Hepatic stellate cell (primary cell): ENCODE measurements at places on chromosomes 12 and 14.

DNA sequence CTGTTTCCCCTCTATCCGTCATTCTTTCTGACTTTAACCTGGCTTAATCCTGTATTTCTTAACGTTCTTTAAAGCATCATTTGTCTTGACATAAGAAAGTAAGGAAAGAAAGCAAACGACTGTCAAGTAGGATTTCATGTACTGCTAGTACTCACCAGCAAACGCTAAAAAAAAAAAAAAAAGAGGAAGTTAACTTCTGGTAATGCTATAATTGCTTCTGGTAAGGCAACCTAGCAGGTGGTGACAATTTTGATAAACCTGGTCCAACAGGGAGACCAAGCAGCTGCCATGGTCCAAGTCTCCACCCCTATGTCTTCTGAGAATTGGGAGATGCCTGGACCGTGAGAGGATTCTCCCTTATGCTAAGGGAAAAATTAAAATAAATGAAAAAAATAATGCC is 306.6 kb downstream of the DAD1 start:
- no peak for DNase-seq

GRCh38 chr14:64417055-64417770 is 29.1 kb downstream of the MTHFD1 start:
- peak; percentile 40 for DNase-seq

- no peak for DNase-seq
These were observed 120.1 kb downstream of the ZFP36L1 start for GRCh38 chr14:68672609-68673285.

DNA sequence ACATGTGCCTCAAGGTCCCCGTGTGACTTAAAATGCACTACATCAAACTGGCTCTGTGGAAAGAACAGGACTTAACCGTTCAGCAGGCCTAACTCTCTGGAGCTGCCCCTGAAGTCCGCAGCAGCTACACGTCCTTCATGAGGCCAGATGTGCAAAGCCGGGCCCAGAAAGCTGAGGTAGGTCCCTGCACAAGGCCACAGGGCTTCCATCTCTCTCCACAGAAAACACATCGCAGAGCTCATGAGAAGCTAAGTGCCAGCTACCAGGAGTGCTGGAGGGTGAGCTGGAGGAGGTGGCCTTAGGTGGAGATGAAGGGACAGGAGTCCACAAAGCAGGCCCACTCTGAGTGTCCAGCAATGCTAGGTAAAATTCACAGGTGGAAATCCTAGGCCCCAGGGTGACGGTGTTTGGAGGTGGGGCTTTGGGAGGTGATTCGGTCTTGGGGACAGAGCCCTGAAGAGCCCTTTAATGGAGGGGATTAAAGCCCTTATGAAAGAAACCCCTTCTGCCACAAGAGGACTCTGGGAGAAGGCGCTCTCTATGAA is 52.4 kb downstream of the VCPKMT start:
- DNase-seq: no peak

DNA sequence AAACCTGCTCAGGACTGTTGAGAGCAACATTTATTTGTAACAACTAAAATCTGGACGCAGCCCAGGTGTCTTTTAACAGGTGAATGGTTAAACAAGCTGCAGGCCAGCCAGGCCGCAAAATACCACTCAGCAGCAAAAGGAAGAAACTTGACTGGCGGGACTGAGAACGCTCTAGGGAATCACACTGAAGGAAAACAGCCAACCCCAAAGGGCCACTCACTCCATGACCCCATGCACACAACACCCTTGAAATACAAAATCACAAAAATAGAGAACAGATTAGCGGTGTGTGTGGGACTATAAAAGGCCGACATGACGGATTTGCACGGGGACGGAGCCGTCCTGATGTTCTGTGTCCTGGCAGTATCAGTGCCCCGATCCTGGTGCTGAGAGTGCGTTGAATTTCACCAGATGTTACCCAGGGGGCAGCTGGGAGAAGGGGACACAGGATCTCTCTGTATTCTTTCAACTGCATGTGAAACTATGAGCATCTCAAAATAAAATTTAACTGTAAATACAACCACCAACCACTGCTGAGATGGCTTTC is 23.0 kb downstream of the VPS37B start:
- no peak for DNase-seq

- no peak for DNase-seq
These were observed 16.5 kb downstream of the SELPLG start for GRCh38 chr12:108616941-108617858.

DNA sequence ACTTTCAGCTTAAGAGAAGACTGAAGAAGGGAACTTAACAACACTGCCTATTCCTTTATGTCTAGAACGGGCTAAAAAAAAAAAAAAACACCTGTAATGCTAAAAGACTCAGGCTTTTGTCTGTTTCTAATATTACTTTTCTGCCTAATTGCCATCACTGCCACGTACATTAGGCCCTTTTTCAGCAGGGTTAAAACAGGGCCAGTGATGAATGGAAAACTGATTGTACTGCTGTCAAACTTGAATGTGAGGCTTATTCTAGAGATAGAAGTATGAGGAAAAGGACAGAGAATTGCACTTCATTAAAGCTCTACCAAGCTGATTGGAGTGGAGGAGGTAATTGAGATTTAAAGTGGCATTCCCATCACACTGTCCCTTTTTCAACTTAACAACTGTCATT is 535.8 kb downstream of the PRKD1 start:
- DNase-seq: no peak

DNA sequence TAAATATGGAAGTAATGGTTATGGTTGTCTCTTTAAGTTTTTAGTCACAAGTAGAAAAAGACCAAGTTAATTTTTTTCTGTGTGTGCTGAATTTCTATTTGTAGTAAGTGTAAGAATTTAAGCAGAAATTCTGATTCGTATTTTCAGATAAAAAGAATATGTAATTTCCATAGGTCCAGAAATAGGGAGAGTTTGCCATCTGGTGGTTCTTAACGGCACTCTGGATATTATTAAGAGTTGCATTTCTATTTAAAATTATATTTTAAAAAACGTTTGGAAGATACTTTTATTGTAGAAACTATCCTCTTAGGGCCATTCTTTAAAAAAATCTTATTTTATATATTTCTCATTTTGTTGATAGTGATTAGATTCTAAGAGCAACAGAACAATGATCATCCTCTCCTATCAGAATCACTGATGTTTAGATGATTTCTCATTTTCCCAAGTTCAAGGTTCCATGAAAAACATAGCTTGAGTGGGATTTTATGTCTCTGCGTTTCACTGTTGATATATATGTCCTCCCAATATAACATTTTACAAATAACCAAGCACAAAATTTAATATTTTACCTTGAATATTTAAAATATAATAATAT is 88.3 kb downstream of the LRRK2 start:
- no peak for DNase-seq

DNA sequence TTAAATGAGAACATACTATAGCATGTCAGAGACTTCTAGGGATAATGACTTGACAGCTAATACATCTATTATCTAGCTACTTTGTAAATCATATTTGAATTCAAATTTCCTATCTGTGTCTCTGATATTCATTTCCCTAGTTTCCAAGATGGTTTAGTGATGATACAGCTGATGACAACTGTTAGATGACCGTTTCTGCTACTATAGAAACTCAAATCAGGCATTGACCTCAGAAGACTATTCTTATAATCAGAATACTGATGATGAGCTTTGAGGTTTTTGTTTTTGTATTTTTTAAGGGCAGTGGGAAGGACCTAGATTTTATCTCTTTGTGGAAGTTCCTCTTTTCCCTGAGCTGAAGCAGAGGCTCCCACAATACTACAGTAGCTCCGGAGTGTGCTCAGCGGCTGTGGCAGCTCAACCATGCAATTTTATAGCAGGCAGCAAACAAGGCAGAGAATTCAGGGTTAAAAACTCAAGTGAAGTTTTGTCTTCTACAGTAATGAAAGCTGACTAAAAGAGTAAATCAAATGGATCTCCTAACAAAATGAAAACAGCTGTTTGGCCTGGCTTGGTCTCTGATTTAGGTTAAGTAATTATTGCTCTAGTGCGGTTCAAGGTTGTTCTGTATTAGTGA is 145.1 kb downstream of the SLC25A21 start:
- DNase-seq: no peak

DNA sequence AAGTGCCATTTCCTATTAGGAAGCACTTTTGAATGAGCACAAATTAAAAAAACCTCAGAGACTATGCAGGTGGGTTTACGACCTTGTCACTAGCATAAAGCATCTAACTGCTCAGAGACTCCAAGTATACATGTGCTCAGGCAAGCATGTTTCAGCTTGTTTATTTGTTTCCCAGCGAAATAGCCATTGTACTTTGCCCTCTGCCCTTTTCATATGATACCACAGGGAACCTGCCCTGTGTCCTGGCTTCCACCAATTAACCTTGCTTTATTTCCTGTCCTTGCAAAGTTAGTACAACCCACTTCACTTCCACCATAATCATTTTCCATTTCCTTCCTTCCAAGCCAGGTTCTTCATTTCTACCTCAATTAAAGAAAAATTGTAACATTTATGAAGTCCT is 194.9 kb downstream of the DUSP6 start:
- DNase-seq: no peak

DNA sequence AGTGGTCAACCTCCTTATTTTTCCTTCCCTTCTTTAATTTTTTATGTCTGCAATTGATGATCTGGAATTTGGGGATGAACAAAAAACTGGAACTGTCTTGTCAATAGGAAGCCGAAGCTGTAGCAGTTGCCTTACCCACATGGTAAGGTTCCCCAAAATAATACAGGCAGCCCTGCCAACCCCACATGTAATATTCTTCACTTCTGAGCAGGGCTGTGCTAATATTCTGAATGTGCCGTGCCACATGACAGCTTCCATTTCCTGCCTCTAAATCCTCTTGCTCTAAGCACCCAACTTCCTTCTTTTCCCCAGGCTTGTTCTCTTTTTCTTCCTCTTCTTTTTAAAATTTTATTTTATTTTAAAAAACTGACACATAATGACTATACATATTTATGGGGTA is 39.6 kb downstream of the GPATCH2L start:
- no peak for DNase-seq

- no peak for DNase-seq
These were observed 8.0 kb downstream of the CCDC59 start for GRCh38 chr12:82350161-82350560.

DNA sequence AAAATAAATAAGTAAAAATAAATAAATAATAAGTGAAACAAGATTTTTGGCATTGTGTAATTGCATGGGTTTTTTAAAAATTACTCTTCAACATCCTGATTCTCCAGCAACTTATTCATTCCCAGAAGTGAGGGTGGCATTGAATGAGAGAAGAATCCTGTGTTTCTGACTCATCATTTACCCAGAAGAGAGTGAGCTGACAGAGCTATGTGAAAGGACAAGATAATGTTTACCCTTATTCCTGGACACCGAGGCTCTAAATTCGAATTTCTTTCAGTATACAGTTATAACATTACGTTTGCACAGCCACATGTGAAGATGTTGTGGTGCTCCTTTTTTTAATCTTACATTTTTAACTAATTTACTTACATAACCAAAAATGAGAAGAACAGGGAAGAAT is 36.4 kb downstream of the BBS10 start:
- no peak for DNase-seq

DNA sequence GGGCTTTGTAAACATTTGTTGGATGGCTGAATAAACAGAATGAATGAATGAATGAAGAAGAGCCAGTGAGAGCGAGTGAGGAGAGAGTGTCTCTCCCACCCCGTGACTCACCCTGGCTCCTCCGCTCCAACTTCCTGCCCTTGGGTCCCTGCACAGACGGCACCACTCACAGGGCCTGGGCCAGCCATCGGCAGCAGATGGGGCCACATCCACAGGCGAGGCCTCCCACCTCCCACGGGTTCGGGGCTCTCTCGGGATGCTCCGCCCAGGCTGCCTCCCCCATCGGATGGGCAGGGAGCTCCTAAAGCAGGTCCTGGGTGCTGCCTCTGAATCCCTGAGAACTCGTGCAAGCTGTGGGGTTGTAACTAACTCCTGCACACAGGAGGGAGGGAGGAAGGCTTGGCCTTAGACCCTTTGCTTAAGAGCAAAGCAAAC is 41.3 kb downstream of the CCNK start:
- DNase-seq: peak; percentile 85

- peak; percentile 91 for DNase-seq
These were observed at the start of the genes ERH and SLC39A9 for GRCh38 chr14:69398053-69398817. Gene ERH, minus strand, starts transcription at chr14:69398299. Its CDS starts 66 bp downstream, at chr14:69398233. Gene SLC39A9, plus strand, starts transcription at chr14:69398692. Its CDS starts 678 bp downstream, at chr14:69399370.

DNA sequence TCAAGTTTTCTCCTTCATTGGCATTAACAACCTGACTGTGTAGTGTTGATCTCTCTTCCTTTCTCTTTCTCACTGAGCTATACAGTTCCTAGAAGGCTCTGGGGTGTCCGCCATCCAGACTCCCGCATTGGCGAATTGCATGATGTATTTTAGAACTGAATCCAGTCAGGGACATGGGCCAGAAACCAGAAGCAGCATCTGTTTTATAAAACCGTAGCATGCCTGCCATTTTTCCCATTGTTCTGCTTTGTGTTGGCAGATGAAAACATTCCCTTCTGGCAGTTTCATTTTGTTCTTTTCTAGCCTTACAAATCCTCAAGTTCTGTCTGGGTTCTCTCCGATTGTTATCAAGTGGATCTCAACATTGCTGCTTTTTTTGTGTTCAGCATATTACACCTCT is 268.3 kb upstream of the SEL1L start:
- DNase-seq: no peak

DNA sequence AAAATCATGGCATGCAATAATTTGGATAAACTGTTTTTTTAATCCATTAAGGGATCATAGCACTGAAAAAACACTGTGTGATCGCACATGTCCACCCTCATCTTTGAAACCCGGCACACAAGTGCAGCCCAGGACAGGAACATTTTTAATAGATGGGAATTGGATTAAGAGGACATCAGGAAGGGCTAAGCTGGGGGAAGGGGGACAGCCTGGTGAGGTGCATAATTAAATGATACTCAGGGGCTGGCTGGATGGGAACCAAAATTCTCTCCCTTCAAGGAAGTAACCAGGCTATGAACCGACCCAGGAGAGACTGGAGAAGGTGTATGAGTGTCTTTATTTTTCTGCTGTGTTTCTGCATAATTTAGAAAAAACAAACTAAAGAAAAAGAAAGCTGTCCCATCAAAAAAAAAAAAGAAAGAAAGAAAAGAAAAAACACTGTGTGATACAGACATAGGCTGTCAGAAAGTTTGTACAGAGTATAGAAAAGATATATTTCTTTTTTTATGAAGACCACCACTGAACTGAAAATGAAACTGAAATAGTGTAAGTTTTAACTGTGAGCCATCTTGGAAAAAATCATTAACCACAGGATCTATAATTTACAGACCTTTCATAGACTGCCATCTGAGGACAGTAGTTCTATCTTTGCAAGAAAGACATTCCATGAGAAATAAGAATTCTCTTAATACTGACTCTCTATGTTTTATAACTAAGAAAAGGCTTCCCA is 75.1 kb upstream of the SLC38A4 start:
- no peak for DNase-seq

GRCh38 chr12:93603762-93604161 is 31.3 kb downstream of the SOCS2 start:
- no peak for DNase-seq

DNA sequence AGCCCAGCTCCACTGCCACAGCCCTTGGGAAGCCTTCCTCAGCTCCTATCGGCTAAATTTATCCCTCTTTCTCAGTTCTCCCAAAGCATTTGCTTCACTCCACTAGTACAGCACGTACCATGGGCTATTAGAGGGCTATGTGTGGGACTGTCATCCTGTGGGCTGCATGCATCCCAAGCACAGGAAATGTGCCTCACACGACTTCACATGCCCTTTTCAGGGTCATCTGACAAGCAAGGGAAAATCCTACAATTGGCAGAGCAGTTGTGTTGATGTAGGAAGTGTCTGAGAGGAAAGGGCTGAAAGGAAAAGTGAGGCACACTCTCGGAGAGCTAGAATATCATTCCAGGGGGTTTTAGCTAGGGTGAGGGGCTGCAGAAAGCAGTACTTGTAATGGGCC is 47.6 kb downstream of the NINJ2 start:
- no peak for DNase-seq

GRCh38 chr14:68871392-68871791 is 78.5 kb upstream of the ZFP36L1 start:
- no peak for DNase-seq

GRCh38 chr12:64180951-64181350 is 41.1 kb downstream of the KICS2 start:
- no peak for DNase-seq
